ENCODE measurements at places on chromosomes 7 and 10.
A peak's percentile ranks its signal among the peaks of the same experiment; 100 is the strongest.

GRCh38 chr10:74880041-74880440 is 53.6 kb downstream of the KAT6B start:
- no peak for DNase-seq

- DNase-seq = no peak
Observed at GRCh38 chr10:56698506-56698905, 337.4 kb upstream of the ZWINT start.

DNA sequence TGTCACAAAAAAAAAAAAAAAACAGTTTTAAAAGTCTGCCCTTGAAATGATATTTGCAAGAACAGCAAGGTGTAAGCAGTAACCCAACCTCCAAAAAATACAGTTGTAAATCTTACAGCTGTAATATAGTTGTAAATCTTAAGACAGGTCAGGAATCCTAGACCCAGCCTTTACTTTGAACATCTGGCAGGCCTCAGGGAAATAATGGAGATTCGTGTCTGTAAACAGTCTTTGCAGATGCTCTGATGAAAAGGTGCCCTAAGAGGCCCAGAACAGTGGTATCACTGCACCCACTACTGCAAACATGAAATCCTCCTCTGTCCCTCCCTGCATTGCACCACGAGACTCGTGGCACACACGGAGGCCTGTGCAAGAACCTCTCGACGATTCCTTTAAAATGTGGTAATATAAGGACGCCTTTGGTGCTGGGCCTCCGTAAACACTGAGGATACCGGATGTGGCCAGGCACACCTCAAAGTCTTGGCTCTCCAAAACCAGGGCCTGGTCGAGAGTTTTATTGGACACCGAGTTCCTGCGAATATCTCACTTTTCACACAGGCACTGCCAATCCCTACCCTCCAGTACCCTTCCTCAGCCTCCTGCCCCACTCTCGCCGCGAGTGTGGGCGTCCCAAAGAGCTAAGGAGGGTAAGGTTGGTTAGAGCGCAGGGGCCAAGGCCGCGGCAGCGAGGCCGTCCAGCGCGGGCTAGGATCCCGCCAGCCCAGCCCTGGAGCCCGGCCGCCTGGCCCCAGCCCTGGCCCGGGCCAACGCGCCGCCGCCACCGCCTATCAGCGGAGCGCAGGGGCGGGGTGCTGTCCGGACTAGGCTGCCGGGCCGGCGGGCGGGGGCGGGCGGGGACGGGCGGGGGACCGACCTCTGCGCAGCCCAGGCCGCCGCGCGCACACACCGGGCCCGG is at the start of gene REEP3:
Gene REEP3, plus strand, starts transcription at position 902 of the 916 bp plus-strand sequence. CDS start 145 bp downstream, outside the sequence.
- peak; percentile 51 for DNase-seq

GRCh38 chr7:140300243-140301136 is 97.8 kb downstream of the SLC37A3 start:
- DNase-seq = no peak

DNA sequence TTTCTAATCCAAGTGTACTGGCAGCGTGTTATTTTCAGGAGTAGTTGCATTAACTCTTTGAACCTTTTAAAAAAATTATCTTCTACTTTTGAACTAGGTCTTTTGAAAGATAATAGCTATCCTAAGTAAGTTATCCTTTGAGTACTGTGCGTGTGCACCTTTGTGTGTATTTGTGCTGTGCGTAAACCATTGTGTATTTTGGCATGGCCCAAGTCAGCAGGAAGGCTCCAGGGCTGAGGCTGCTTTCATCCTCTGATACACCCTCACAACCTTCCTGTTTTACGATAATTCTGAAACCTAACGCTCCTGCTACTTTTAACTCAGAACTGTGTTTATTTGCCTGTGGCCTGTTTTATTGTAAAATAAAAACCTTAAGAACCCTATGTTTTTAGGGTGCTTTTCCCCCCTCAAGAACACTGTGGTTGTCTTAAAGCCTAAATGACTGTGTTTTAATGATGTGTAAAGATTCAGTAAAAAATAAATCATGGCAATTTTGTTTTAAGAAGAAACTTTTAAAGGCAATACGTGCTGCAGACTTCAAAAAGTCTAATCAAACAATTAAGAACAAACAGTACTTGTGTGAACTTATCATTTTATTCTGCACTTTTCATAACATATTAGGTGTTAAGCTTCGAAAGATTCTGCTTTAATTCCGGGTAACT is 57.5 kb downstream of the HDAC9 start:
- DNase-seq = no peak

GRCh38 chr10:108597657-108598319 is 1325.5 kb downstream of the XPNPEP1 start:
- DNase-seq = no peak

GRCh38 chr10:70573599-70574506 is 28.7 kb downstream of the PRF1 start:
- DNase-seq = no peak

DNA sequence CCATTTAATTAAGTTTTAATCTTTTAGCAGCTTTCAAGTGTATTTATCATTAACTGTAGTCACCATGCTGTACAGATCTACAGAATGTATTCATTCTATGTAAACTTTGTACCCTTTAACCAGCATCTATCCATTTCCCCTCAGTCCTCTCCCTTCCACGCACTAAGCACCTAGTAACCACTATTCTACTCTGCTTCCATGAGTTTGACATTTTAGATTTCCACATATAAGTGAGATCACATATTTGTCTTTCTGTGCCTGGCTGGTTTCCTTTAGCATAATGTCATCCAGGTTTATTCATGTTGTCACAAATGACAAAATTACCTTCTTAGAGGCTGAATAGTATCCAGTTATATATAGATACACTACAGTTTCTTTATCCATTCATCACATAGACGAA is 79.7 kb downstream of the BTAF1 start:
- DNase-seq = no peak
